ENCODE measurements at places on chromosomes 5 and 9. TPM values are rescaled to one million over a fixed set of nuclear protein-coding genes. Genes with fewer than 3 reads are reported as not detected.

GRCh38 chr5:4643960-4644359, 496.2 kb upstream of the ADAMTS16 start:
- no peak overlapping the region for H3K27ac ChIP-seq
- no peak overlapping the region for H3K4me3 ChIP-seq
- H3K36me3 ChIP-seq, result no peaks in the 10 kb centered on the region
- DNase-seq, result no peak

Gene FCN1
- total RNA-seq, result not detected

DNA sequence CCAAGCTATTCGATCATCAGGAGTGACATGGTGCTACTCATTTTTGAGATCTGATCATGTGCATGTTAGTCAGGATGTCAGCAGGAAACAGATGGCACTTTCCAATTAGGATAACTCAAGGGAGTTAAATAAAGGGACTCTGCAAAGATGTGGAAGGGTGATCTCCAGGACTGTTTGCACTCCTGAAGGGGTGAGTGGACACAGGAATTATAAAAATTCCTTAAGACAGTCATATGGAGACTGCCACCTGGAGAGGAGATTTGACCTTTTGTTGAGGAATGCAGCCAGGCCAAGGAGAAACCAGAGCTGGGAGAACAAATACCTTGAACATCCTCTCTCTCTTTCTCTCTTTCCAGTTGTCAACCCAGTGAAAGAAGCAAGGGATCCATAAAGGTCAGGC, 189.1 kb downstream of the GABRG2 start:
- H3K36me3 ChIP-seq, result no peaks in the 10 kb centered on the region
- no peaks in the 10 kb centered on the region for H3K4me1 ChIP-seq
- no peak for DNase-seq

Gene FIBCD1
- total RNA-seq, result 0.71 TPM

DNA sequence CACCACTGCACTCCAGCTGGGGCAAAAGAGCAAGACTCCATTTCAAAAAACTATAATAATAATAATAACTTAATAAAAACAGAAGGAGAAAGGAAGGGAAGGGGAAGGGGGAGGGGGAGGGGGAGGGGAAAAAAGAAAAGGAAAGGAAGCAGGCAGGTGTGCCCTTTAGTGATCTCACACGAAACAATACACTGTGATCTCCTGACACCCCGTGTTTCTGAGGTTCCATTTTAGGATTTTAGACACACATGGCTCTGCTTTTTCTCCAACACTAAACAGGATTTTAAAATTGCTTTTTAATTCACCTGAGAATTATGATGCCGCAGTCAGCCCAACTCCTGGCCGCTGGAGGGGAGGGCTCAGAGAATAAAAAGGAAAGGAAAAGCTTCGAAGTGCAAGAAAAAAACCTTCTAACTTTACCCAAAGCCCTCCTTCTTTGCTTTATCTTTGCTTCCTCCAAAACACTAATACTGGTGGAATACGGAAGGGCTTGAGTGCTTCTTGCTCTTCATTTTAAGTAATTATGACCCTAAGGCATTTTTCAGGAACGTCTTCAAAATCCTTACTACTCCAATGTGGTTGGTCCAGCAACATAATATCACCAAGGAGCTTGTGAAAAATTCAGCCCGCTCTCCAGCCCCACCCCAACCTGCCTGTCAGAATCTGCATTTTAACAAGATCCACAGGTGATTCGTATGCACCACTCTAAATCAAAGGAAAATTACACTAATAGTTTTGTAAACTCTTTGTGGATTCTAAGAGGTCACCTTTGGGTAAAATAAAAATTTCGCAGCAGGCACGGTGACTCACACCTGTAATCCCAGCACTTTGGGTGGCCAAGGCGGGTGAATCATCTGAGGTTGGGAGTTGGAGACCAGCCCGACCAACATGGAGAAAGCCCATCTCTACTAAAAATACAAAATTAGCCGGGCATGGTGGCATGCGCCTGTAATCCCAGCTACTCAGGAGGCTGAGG, 66.0 kb downstream of the MYO10 start:
- H3K36me3 ChIP-seq, result no peaks in the 10 kb centered on the region
- DNase-seq, result no peak
- no peak overlapping the region for H3K4me3 ChIP-seq
- H3K27ac ChIP-seq, result no peak overlapping the region

DNA sequence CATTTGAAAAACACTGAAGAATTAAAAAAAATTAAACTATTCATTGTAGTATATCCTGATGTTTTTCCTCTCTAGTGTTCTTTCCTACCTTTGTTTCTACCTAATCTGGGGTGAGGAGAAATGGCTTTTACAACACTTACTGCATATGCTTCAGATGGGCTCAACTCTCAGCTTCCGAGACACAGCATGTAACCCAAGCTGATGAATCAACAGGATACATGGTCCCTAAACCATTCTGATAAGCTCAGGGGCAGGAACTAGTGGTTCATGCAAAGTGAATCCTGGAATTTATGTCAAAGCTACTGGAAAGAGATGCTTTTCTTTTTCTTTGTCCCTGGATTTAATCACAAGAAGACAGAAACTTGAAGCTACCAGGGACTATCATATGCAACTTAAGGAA, 672.5 kb upstream of the RORB start:
- H3K27ac ChIP-seq, result no peak overlapping the region
- H3K4me3 ChIP-seq, result no peak overlapping the region
- no peaks in the 10 kb centered on the region for H3K27me3 ChIP-seq
- no peaks in the 10 kb centered on the region for H3K36me3 ChIP-seq
- no peak for DNase-seq
- H3K4me1 ChIP-seq, result no peaks in the 10 kb centered on the region

DNA sequence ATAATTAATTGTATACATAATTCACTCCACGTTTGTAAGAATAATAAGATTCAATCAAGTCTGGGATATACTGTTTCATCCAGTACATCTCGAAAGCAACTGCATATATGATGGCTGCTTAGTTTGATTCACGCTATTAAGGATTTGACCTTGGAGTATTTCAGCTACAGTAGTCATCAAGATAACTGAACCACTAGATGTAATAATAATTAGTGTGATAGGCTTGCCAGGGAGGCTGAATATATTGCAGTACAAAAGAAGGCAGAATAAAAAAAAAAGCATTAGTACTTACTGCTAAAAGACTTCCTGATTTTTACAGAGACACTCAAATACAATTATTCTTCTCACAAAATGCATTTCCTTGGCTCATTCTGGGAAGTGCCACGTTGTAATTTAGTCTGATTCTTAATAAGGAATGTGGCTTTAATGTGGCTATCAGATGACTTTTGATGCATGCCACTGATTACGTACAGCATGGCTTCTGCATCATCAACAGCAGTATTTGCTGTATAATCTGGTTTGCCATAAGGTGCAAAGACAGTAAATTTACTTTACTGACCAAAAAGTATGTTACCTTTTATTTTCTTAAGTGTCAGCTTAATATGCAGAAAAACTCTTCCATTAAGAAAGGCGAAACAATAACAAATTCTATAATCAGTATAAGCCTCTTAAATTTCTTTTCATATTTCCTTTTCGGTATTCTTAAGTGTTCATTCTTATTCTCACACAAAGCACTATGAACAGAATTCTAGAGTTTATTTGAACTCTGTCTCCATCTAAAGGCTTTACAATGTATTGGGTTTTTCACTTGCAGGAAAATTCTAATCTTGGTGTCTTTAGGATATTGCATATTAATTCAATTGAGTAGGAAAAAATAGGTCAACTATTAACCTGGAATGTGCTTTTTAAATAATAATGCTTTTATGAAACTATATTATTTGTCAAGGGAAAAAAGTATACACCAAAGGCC, 166.4 kb downstream of the SLF1 start:
- no peaks in the 10 kb centered on the region for H3K27me3 ChIP-seq
- no peak overlapping the region for H3K4me3 ChIP-seq
- peaks cover 4% of the 10 kb centered on the region for H3K4me1 ChIP-seq
- DNase-seq, result no peak
- no peak overlapping the region for H3K27ac ChIP-seq

- H3K4me1 ChIP-seq, result no peaks in the 10 kb centered on the region
- no peaks in the 10 kb centered on the region for H3K36me3 ChIP-seq
- peak overlapping the region; percentile 29 for H3K27ac ChIP-seq
Observed at GRCh38 chr9:101848485-101848919, 110.1 kb upstream of the GRIN3A start.

Gene F12
- 18.3 TPM for total RNA-seq

DNA sequence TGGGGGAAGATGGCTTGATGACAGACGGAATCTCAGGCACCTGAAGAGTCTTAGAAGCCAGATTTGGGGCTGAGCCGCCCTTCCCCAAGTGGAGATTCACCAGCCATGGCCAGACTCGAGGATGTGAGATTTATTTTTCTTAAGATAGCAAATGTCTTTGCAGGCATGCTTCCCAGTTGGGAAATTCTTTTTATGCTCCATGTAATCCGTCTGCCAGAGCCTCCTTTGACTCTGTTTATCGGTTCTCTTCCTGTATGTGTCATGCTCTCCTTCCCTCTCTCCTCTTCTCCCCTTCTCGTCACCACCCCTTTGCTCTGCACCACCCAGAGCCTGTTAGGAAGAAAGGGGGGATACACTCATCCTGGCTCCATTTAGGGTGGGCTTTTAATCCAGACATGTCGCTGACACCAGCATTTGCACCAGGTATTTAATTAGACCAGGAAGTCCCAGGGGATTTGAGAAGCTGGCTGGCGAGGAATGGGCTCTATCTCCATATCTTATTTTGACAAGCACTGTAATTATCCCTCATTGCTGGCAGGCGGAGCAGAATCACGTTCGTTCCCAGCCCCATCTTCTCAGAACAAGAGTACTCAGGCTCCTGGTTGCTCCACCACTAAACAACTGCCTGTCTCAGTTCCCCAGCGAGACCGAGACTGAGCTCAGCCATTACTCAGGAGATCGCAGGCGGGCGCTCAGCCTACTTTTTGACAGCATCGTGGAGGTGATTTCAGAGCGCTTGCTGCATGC, 50.9 kb downstream of the KCNIP1 start:
- DNase-seq, result no peak
- H3K4me3 ChIP-seq, result no peak overlapping the region
- H3K4me1 ChIP-seq, result no peaks in the 10 kb centered on the region
- no peaks in the 10 kb centered on the region for H3K27me3 ChIP-seq
- no peak overlapping the region for H3K27ac ChIP-seq

Gene CD72
- 0.55 TPM for total RNA-seq

DNA sequence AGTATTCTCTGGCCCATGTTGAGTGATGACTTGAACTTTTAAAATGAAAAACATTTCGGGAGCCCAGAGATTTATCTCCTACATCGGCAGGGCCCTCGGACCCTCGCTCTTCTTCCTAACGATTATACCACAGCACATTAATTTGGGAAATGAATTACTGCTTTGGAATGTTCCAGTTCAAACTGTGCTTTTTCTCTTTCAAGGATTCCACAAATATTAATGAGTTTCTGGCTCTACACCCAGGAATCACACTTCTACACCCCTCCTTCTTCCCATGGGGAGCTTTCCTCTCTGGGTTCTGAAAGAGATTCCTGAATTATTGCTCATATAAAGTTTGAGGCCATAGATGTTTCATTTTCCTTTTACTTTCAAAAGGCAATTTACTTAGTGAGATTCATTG, 41.2 kb downstream of the NSG2 start:
- no peak overlapping the region for H3K27ac ChIP-seq
- no peak for DNase-seq
- no peak overlapping the region for H3K4me3 ChIP-seq
- H3K27me3 ChIP-seq, result no peaks in the 10 kb centered on the region
- H3K4me1 ChIP-seq, result no peaks in the 10 kb centered on the region

GRCh38 chr5:116858705-116859333, 284.2 kb upstream of the SEMA6A start:
- H3K27me3 ChIP-seq, result no peaks in the 10 kb centered on the region
- no peaks in the 10 kb centered on the region for H3K36me3 ChIP-seq
- no peaks in the 10 kb centered on the region for H3K4me1 ChIP-seq
- H3K4me3 ChIP-seq, result no peak overlapping the region
- DNase-seq, result no peak

DNA sequence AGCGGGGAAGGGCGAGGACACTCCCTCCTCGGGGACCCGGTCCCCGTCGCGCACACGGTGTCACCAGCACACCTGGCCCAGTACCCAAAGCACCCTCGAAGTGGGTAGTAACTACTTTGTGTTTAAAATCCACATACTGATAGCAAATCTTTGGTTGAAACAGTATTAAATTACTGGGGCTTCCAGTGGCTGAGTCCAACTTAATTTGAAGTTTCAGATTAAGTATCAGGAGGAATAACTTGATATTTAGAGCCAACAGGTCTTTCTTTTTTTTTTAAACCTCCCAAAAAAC, 615 bp downstream of the ATG10 start:
- DNase-seq, result no peak
- H3K4me1 ChIP-seq, result peaks cover 8% of the 10 kb centered on the region
- peaks cover 11% of the 10 kb centered on the region for H3K36me3 ChIP-seq
- H3K27me3 ChIP-seq, result no peaks in the 10 kb centered on the region
- peak overlapping the region; percentile 97 for H3K27ac ChIP-seq

- peaks cover 10% of the 10 kb centered on the region for H3K27me3 ChIP-seq
- no peaks in the 10 kb centered on the region for H3K36me3 ChIP-seq
- no peak for DNase-seq
Observed at GRCh38 chr5:31569068-31569467, 37.0 kb downstream of the C5orf22 start.

- DNase-seq, result peak; percentile 51
- no peaks in the 10 kb centered on the region for H3K27me3 ChIP-seq
- H3K36me3 ChIP-seq, result no peaks in the 10 kb centered on the region
- no peaks in the 10 kb centered on the region for H3K4me1 ChIP-seq
- no peak overlapping the region for H3K27ac ChIP-seq
Observed at GRCh38 chr5:7325975-7326913, 69.7 kb upstream of the ADCY2 start.

Gene COL23A1
- 0.09 TPM for total RNA-seq

DNA sequence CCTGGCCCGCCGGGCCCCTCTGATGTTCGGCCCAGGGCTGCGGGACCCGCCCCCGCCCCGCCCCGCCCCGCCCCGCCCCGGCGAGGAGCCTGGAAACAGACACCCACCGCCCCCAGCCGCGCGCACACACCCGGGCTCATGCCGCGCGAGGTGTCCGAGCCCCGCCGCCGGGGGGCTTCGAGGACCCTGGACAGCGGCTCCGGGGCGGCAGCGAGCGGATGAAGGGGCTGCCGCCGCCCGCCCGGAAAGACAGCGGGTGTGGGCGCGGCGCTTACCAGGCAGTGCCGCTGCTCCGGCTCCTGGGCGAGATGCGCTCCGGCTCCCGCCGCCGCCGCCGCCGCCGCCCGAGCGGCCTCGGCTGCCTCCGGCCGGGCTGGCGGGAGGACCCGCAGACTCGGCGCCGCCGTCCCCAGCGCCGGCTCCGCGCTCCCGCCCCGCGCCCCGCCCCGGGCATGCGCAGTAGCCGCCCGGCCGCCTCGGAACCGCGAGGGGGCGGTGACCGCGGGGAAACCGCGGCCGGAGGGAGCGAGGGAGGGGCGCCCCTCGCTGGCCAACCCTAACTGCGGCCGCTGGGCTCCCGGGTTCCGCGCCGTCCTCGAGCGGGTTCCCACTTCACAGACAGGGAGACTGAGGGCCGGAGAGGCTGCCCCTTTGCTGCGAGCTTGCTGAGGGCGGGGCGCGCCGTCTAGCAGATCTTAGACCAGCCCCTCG, at the start of gene GPRIN1:
Gene GPRIN1 (minus strand): TSS at position 433 of the 711 bp plus-strand sequence. CDS start 10,322 bp downstream, outside the sequence.
- H3K27me3 ChIP-seq, result peaks cover 6% of the 10 kb centered on the region
- H3K4me3 ChIP-seq, result peak within 1 kb of the TSS; percentile 63
